Hepatocyte (in vitro differentiated cells): ENCODE measurements at places on chromosomes 5 and 9. TPM values are rescaled to one million over a fixed set of nuclear protein-coding genes. Genes with fewer than 3 reads are reported as not detected.

GRCh38 chr5:9516591-9516990 is 29.3 kb downstream of the SEMA5A start:
- H3K4me3 ChIP-seq: no peak overlapping the region
- H3K27me3 ChIP-seq: no peaks in the 10 kb centered on the region
- no peaks in the 10 kb centered on the region for H3K36me3 ChIP-seq
- H3K4me1 ChIP-seq: peaks cover 4% of the 10 kb centered on the region
- no peak for DNase-seq

- no peaks in the 10 kb centered on the region for H3K27me3 ChIP-seq
- H3K27ac ChIP-seq: peak overlapping the region; percentile 59
- H3K36me3 ChIP-seq: no peaks in the 10 kb centered on the region
- no peaks in the 10 kb centered on the region for H3K4me1 ChIP-seq
- no peak for DNase-seq
Observed at GRCh38 chr9:33740075-33740474, 55.3 kb upstream of the PRSS3 start.

DNA sequence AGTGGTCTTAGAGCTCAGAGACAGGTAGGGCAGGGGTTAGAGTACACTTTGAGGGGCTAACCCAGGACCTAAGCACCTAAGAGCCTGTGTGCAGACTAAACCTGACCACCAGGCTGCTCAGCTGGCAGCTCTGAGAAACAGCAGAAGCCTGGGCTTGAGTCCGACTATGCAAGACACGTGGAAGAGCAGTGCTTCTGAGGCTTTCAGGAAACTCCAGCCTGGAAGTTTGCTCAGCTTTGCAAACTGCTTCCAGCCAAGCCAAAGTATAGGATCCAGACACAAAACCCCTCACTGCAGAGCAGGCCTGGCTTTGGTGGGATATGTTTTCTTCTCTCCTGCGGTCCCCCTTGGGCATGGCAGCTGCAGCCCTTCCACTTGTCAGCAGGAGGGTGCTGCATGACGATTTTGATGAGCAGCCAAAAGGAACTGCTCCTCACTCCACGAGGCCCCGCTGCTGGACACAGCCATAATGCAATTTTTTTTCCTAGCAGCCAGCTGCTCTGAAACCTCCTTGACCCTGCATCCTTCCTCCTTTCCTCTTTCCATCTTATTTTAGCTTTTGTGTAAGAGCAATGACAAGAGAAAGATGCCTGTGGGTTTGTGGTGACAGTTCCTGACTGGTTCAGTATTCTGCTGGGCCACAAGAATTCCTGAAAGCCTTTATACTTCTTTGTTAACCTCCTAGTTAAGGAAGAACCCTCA is 123.1 kb downstream of the LIFR start:
- H3K4me3 ChIP-seq: no peak overlapping the region
- no peaks in the 10 kb centered on the region for H3K36me3 ChIP-seq
- peak; percentile 45 for DNase-seq

DNA sequence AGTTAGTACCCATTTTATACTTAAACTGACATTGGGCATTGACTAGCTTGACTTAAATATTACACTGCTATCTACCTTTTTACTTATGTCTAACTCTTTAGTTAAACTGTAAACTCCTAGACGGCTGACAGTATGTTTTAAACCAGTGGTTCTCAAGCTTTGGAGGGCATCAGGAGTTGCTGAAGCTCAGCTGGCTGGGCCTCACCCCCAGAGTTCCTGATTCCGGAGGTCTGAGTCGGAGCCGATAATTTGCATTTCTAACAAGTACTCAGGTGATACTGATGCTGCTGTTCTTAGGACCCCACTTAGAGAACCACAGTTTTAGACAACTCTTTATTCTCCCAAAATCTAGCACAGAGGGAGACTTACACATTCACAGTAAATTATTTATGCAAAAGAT is 63.3 kb upstream of the PCA3 start:
- no peak for DNase-seq
- H3K36me3 ChIP-seq: no peaks in the 10 kb centered on the region
- no peaks in the 10 kb centered on the region for H3K27me3 ChIP-seq
- H3K4me1 ChIP-seq: no peaks in the 10 kb centered on the region

- peaks cover 2% of the 10 kb centered on the region for H3K4me1 ChIP-seq
- peak overlapping the region; percentile 4 for H3K27ac ChIP-seq
- H3K4me3 ChIP-seq: peak overlapping the region; percentile 39
- DNase-seq: peak; percentile 65
- no peaks in the 10 kb centered on the region for H3K36me3 ChIP-seq
Observed at GRCh38 chr5:98770209-98770910, 3.1 kb upstream of the RGMB start.

HRCT1 gene
- total RNA-seq: 0.24 and 0.90 TPM in 2 replicates
